NAMALWA (cell line): ENCODE measurements at places on chromosomes 6 and 20.
A peak's percentile ranks its signal among the peaks of the same experiment; 100 is the strongest.

- DNase-seq, result no peak
These were observed 34.9 kb downstream of the BTBD3 start for GRCh38 chr20:11952639-11953038.

- DNase-seq, result no peak
These were observed 11.1 kb upstream of the EXOC2 start for GRCh38 chr6:704046-704445.

DNA sequence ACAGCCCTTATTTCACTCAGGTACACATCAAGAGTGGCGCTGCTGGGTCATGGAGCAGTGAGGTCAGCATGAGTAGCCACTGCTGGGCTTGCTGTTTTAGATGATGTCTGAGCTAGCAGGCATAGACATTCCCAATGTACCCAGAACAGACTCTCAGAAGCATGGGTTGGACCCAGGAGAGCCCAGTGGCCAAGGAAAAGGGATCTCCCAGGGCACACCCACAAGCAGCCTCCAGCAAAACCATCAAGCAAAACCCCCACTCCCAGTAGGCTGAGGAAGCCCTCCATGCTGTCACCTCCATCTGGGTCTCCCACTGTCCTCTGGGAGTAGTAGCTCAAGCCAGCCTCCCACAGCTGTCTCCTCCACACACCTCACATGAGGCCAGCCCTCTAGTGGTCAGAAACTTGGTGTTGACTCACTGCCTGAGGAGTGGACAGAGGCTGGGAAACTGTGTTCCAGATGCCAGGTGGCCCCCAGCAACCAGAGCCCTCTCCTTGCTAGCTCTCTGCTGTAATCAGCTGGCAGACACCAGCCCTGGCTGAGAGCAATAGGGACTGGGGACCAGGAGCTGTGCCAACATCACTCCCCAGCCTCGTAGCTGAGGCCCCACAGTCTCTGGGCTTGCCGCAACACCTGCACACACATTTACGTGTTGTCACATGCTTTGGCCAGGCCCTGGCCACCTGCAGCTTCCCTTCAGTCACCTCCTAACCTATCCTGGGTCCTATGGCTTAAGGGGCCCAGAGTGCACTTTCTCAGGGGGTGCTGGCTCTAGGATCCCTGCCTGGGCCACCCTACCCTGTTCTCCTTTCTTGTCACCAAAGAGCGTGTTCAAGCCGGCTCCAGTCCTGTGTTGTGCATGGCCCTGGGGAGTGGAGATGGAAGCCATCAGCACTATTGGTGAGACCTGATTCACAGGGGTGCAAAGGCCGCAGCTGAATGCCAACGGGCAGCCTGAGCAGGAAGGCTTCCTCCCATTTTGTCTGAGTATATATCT is 1.9 kb upstream of the AP5S1 start:
- peak; percentile 74 for DNase-seq

- no peak for DNase-seq
These were observed 19.0 kb downstream of the OR2H2 start for GRCh38 chr6:29603930-29604329.

- DNase-seq, result no peak
These were observed 115.6 kb upstream of the B3GAT2 start for GRCh38 chr6:71072508-71072907.

- DNase-seq, result no peak
These were observed 73.4 kb upstream of the FRMD1 start for GRCh38 chr6:168152306-168152963.

GRCh38 chr20:48158014-48158413 is 372.7 kb upstream of the SULF2 start:
- DNase-seq, result no peak

GRCh38 chr20:1166948-1167720 is 17.6 kb downstream of the TMEM74B start:
- DNase-seq, result no peak

DNA sequence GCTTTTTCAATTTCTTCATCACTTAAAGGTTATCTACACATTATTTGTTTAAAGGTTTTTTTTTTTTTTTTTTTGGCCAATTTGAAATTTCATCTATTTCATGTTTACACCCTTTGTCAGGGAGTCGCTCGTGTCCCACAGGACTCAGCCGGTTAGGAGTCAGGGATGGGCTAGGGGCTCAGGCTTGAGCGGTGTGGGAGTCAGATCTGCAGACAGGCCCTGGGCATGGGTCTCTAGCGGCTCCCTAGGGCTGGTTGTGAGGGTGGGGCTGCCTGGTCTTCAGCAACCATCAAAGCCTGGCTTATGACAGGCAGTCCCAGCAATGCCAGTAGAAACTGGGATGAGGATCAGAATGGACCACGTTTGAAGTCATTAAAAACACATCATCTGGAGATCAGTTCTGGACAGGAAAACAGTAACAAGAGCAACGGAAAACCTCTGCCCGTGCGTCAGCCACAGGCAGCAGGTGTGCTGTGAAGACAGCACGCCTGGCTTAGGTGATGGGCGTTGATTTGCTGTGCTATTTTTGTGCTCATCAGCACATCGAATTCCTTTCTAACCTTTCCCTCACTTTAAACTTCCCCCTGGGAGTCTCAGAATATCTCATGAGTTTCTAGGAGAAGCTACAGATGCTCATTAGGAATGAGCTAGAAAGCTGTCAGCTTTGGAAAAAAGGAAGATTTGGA is 91.3 kb upstream of the MPC1 start:
- no peak for DNase-seq
